ENCODE measurements at places on chromosomes 3 and 15. TPM values are rescaled to one million over a fixed set of nuclear protein-coding genes. Genes with fewer than 3 reads are reported as not detected.
A peak's percentile ranks its signal among the peaks of the same experiment; 100 is the strongest.

The CACNA1D gene
- 0.78 TPM for total RNA-seq

The CFAP20DC gene
- 0.39 TPM for total RNA-seq

The SPATA12 gene
- total RNA-seq: not detected

The KCNH8 gene
- total RNA-seq: 0.29 TPM

DNA sequence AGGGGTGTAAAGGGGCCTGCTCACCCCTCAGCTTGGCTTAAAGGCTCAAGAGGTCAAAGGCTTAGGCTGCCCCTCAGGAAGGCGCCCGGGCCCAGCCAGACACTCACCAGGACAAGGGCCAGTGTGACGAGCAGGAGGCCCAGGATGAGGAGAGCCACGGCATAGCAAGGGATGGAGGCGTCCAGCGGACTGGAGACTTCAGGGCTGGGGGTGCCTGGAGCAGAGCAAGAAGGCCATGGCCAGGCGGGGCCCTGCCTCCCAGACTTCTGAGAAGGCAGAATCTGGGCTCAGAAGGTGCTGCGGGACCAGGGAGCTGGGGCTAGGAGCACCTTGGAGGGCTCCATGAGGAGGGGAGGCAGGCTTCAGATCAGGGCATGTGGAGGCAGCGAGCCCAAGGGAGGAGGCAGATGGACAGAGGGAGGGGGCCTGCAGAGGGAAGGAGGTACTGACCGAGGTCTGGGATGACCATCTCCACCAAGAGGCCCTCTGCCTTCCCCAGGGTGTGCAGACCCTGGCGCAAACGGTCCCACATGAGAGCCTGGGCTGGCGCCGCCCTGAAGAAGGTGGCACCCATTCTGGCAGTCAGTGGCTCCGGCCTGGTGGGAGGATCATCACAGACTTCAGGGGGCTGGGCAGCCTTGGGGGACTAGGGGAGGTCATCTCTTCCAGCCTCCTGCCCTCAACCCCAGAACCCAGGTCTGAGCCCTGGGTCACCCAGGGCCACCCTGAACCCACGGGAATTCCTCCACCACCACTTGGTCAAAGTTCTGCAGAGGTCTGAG lies 24.5 kb downstream of the C15orf39 start:
- DNase-seq: no peak

GRCh38 chr3:5918626-5919025 lies 731.1 kb downstream of the EDEM1 start:
- DNase-seq: no peak

GRCh38 chr3:138687236-138687635 lies 78.7 kb downstream of the FAIM start:
- no peak for DNase-seq

DNA sequence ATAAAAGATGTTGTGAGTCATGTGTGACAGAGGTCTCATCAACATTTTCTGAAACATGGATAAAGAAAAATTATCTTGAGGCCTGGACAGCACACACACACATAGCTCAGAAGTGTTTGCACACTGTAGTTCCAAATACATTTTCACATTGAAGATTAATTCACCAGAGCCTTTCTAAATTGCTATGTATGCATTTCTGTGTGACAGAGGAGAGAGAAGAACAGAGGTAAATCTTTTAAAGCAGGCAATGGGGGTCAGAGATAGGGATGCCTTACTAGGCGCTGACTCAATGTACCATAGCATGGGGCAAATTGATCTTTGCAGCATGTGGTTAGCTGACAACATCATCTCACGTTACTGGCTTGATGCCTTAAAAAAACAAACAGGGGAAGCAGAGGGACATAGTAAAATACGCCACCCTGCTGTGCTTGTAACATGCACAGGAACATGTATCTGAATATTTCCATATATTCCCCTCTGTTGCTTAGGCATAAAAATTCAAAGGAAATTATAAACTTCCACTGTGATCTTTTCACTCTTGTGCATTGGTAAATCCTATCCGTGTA lies 7.7 kb downstream of the POU1F1 start:
- DNase-seq: no peak

DNA sequence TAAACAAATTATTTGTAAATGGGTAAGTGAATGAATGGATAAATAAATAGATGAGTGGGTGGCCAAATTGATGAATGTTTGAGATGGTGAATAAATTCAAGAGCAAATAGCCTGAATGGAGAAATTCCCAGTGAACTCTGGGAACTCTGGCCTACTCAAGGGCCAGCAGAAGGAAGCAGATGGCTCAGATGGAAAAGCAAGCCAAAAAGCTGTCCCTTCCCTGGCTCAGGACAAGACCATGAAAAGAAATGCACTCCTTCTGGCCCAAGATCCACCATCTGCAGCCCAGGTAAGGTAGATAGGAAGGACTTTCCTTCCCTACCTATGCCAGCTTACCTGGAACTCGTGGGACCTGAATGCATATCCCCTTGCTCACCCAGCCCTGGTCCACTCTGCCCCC lies 37.6 kb upstream of the CLDN18 start:
- DNase-seq: no peak

DNA sequence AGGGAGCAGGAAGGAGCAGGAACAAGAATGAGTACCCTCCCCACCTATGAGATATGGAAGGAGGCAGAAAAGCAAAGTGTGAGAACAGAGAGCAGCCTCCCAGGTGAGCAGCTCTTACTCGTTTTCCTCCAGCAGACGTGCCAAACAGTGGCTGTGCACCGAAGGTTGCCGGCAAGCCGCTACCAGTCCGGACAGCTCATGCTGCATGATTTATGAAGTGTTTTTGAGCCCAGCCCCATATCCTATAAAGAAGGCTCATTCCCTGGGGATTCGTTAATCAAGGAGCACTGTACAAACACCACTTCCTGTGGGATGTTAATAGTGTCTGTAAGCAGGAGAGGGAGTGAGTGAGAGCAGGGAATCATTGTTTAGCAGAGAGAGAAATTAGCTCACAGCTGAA lies 118.3 kb upstream of the FOXB1 start:
- DNase-seq: no peak

DNA sequence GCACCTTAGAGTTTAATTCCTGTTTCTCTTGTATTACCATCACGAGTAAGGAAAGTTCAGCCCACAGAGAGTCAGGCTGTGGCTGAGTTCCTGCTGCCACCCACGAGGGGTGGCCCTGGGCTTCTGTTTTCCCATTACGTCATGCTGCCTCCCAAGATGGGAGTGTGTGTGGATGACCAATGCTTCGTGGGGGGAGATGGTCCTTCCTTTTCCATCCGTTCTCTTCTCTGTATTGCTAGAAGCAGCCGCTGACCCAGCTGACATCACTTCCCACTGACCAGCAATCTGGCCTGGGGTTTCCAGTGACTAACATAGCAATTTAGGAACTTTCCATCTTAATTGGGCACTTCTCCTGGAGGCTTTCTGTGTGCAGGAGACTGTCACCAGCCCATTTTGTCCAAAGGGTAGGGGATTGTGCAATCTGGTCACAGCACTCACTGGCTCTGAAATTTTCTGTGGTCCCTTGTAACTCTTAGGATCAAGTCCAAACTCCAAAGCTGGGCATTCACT lies 9.3 kb downstream of the IRAK2 start:
- DNase-seq: peak; percentile 92

The PLA2G4F gene
- not detected for total RNA-seq

DNA sequence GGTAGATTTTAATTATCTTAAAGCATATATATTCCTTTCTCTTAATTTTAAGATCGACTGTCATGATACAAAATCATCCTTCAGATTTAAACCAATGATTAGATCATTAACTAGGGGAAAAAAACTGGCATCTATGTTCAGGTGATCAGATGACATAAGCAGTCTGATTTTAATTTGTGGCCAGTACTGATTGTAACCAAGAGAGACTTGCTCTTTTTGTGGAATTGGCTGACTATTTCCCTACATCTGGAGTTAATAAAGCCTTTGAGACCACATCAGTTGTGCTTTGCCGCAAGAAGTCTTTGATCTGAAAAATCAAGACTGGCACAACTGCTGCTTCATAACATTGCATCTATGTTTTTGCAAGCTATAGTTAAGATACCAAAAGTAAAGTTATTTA lies 148.4 kb upstream of the CGNL1 start:
- no peak for DNase-seq

GRCh38 chr3:52298149-52299098 lies 10.8 kb downstream of the GLYCTK start:
- DNase-seq: no peak

- DNase-seq: no peak
Observed at GRCh38 chr3:32398531-32398930, 6.9 kb downstream of the CMTM7 start.

GRCh38 chr15:29968099-29968894 lies 114.5 kb upstream of the GOLGA8J start:
- no peak for DNase-seq

GRCh38 chr15:29449136-29449535 lies 179.5 kb upstream of the NSMCE3 start:
- peak; percentile 16 for DNase-seq

The ADAMTS9 gene
- 212 TPM for total RNA-seq

The TEX55 gene
- total RNA-seq: not detected

The TMEM266 gene
- not detected for total RNA-seq

GRCh38 chr3:147162743-147163142 lies 243.6 kb downstream of the ZIC4 start:
- no peak for DNase-seq

The CHRFAM7A gene
- total RNA-seq: 13.2 TPM

DNA sequence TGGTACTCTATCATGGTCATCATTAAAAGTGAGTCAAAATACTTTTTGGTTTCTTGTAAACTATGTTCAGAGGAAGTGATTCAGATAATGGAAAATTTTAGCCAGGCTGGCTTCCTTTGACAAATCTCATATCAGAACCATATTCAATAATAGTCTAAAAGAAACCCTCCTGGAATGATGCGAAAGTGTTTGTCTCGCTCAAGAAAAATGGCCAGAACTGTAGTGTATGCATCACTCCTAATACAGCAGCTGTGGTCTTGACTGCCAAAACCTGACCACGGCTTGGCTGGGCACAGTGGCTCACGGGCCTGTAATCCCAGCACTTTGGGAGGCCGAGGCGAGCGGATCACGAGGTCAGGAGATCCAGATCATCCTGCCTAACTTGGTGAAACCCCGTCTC lies 35.6 kb upstream of the KCNMB2 start:
- no peak for DNase-seq

GRCh38 chr15:86885616-86886015 lies 805.9 kb downstream of the AGBL1 start:
- DNase-seq: no peak

The SH2D7 gene
- total RNA-seq: not detected

- DNase-seq: no peak
Observed at GRCh38 chr3:1356101-1356500, 263.3 kb downstream of the CNTN6 start.

The NR1D2 gene
- total RNA-seq: 26.9 TPM

DNA sequence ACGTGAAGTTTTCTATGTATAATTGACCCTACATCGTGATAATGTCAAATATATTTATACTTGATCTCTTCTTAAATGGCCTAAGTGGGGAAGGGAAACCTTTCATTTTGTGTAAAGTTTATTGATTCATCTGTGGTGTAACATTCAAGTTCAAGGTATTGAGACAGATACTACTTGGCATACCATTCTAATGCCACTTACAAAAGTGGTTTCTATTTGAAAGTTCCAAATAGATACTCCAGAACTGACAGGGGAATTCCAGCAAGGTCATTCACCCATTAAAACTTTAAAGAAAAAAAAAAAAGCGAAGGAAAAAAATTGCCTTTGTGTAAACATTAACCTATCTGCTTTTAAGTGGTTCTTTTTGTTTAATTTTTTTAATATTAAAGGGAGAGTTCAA lies 45.3 kb upstream of the MAP3K13 start:
- DNase-seq: no peak

DNA sequence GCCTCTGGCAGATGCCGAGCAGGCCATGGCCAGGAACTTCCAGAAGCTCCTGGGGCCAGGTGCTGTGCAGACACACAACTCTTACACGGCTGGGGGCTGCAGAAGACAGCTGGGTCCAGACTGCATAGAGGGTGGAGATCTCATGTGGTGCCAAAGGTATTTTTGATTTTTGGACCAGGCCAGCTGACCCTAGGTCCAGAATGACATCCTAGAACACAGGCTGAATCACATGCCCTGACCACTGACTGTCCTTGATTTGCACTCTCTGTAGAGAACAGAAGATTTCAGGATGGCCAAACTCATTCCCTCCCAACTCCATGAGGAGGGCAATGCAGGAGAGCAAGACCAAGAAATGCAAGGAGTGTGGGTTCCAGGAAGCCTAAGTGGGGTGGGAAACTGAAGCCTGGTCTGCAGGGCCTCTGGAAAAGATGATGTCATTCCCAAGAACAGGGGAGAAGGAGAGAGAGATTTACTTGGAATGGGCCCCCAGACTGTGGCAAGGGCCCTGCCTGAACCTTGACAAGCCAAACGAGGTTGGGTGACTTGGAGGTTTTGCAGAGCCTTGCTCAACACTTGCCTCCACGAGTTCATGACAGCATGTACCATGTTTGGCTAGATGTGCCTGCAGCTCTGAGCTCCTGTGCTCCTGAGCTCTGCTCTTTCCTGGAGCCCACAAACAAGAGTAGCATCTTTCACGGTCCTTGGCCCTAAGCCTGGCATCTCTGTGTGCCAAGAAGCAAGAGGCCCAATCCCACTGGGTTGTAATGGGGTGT lies 38.5 kb upstream of the CTSH start:
- peak; percentile 56 for DNase-seq

- peak; percentile 55 for DNase-seq
Observed at GRCh38 chr3:133958071-133958805, 62.6 kb upstream of the RAB6B start.

The FYTTD1 gene
- total RNA-seq: 55.0 TPM

- DNase-seq: no peak
Observed at GRCh38 chr3:165754219-165755007, 82.8 kb downstream of the BCHE start.

GRCh38 chr15:64740311-64741170 lies 34.8 kb downstream of the RBPMS2 start:
- no peak for DNase-seq

DNA sequence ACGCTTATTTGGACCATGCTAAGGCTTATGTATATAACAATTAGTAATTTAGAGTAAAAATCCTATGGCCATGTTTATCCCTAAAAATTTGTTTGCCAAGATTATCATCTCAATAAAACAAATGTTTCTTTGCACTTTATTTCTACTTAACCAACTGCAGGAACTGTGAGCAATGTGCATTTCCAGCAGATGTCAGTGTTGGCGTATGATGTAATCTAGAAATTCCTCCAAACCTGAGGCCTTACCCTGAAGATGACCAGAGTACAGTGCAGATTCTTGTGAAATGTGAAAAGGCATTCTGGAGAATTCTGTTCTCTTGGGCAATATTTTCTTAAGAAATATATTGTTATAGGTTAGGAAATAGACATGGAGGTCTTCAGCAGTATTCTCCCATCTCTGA lies 205.9 kb downstream of the MBNL1 start:
- DNase-seq: no peak

The SLCO3A1 gene
- 39.7 TPM for total RNA-seq

DNA sequence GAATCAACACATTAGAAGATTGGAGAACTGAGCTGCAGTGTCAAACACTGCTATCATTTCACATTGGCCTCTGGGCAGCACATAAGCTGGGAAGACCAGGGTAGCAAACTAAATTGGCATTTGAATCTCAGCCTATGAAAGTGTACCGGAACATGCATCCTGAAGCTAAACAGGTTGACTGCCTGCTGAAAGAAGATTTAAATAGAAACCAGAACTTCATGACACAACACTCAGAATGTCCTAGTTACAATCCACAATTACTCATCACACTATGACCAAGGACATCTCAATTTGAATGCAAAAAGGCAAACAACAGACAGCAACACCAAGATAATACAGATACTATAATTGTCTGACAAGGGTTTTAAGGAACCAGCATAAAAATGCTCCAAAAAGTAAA lies 26.2 kb downstream of the TM2D3 start:
- DNase-seq: no peak

Data from aorta (tissue), 5 donors.